ENCODE measurements at places on chromosomes 2 and 18. TPM values are rescaled to one million over a fixed set of nuclear protein-coding genes. Genes with fewer than 3 reads are reported as not detected.

The DAW1 gene
- 0.58 TPM for total RNA-seq

The IGFBP5 gene
- 23.4 TPM for total RNA-seq

The INPP5D gene
- 26.2 TPM for total RNA-seq

The CXCR4 gene
- 211 TPM for total RNA-seq

The SIX3 gene
- total RNA-seq: not detected

The IL36RN gene
- total RNA-seq: not detected

The PLA2R1 gene
- total RNA-seq: 14.5 TPM

The CCNT2 gene
- 22.5 TPM for total RNA-seq

The TMEM131 gene
- 28.4 TPM for total RNA-seq

The SERPINB3 gene
- not detected for total RNA-seq

The TTC32 gene
- total RNA-seq: 7.0 TPM

The PLCD4 gene
- total RNA-seq: 0.93 TPM

The UGT1A10 gene
- total RNA-seq: not detected

The HIBCH gene
- 19.4 TPM for total RNA-seq

The MSTN gene
- total RNA-seq: not detected

The SPP2 gene
- total RNA-seq: not detected

The IL37 gene
- total RNA-seq: not detected

The ACMSD gene
- total RNA-seq: not detected

The ALPI gene
- not detected for total RNA-seq

The FOXI3 gene
- not detected for total RNA-seq

The PDE1A gene
- total RNA-seq: 0.06 TPM

The SLC9A2 gene
- total RNA-seq: not detected

The PAX3 gene
- total RNA-seq: not detected

The CNTNAP5 gene
- not detected for total RNA-seq

The DSEL gene
- 7.6 TPM for total RNA-seq

The TMX3 gene
- total RNA-seq: 55.0 TPM

The GALR1 gene
- total RNA-seq: not detected

The SLC23A3 gene
- 1.3 TPM for total RNA-seq

Data from glomerular endothelial cell (primary cell).